ENCODE measurements at places on chromosomes 1 and 21. TPM values are rescaled to one million over a fixed set of nuclear protein-coding genes. Genes with fewer than 3 reads are reported as not detected.
A peak's percentile ranks its signal among the peaks of the same experiment; 100 is the strongest.

- DNase-seq, result peak; percentile 9
These were observed 177.5 kb downstream of the VPS13D start for GRCh38 chr1:12407050-12407961.

DNA sequence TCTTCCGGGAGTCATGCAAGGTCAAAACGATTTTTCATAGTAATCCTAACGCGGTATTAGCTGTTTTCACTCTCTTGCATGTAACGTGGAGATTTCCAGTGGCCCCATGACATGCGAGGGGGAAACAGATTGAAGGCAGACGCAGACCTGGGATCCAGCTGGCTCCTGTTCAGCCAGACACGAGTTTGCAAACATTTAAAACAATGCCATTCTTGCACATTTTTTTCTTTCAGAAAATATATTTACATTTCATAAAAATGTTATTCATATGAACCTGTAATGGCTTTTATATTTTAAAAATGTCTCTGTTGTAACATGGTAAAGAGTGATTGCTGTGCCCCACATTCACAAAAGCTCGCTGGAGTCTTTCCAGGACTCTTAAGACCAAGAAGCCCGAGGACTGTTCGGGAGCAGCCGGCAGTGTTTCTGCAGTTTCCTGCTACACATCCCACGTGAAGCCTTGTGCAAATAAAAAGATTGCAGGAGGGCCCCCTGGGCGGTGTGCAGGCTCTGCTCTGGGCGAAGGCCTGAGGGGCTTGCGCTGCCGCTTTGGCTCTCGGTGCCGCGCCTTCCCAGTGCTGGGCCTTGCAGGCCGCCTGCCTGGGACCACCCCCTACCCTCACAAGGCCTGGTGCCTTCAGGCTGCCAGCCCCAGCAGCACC lies 184.9 kb downstream of the DYRK1A start:
- no peak for DNase-seq

GRCh38 chr1:170521818-170522217 lies 10.1 kb upstream of the GORAB start:
- no peak for DNase-seq

DNA sequence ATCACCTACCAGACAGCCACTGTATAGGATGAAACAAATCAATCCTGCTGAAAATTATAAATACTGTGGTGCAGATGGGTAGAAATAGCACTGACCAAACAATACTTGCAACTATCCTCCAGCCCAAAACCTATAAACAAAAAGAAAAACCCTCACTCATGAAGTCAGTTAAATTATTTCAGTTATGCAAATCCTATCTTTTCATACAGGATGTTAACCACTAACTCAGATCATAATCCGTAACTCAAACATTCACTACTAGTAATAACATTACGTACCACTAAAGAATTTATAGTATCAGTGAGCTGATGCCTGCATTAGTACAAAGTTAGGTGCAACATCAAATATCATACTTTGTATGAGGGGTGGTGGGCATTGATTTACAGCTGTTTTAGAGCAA lies 2.6 kb downstream of the NDC1 start:
- DNase-seq, result no peak

DNA sequence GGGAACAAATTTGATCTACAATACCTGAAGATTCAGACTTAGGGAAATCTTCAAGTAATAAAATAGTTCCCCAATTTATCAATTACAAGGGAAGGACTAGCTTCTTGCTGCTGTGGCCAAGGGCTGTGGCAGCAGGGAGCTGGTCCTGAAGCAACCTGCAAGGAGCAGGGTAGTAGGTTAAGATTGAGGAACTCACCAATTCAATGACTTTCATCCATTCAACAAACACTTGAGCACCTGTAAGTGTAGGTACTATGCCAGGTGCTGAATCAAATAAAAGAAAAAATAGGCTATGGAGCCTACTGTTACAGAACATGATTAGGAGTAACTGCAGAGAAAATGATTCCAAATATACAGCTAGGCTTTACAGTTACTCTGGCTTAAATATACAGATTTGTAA lies 64.2 kb upstream of the RBM34 start:
- DNase-seq, result no peak

DNA sequence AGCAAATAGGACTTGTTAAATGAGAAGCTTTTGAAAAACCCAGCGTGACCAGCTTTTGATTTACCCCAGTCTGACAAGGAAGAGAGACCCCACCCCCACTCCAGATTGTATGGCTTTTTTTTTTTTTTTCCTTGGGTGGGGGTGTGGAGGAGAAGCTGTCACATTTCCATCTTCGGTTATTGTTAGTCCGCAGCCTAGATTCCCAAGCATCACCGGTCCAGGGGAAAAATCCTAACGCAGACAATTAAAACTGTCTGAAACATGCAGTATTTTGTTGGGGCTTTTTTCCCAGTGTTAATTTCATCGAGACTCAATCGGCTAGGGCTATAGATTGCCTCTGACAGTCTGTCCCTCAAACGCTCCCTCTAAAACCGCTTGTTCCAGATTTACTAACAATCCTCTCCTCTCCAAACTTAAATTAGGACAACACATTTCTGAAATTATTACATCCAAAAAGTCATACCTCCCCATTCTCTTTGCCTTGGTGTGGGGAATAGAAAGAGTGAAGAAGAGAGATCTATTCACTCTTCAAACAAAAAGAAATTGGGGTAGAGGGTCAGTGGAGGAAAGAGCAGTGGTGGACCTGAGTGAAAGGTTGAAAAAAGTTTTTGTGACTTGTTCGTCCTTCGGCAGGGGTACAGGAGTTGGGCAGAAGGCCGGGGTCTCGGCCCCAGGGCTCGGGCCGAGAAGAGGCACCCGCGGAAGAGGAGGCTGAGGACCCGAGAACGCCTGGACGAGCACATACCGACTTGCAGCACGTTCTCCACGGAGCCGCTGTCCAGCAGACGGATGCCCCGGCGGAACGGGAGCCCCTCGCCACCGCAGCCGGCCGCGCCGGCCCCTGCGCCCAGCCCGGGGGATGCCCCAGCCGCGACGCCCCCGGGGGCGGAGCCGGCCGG lies 1.1 kb downstream of the ZSWIM5 start:
- DNase-seq, result no peak

DNA sequence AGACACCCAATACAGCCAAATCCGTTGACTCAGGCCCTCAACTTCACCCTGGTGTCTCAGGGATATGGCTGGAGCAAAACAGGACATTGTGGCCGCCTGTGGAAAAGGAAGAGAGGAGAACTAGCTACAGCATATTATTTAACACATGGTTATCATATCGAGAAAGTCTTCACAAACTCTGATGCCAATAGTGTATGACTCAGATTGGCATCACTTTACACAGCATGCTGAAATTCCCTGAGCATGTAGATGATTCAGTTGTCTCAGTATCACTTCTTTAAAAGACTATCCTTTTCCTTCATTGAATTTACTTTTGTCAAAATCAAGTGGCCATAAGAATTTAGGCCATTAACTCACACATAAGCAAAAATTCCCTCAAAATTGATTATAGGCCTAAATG lies 20.1 kb downstream of the HSD3B2 start:
- DNase-seq, result no peak

DNA sequence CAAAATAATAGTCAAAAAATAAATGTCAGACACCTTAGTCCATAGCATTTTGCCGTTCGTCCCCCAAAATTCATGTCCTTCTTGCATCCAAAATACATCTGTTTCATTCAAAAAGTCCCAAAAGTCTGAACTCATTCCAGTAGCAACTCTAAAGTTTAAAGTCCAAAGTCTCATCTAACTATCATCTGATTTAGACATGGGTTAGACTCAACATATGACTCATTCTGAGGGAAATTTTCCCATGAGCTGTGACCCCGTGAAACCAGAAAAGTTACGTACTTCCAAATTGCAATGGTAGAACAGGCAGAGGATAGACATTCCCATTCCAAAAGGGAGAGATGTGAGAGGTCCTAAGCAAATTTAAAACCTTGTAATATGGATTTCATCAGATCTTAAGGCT lies 48.6 kb upstream of the CACHD1 start:
- DNase-seq, result no peak

DNA sequence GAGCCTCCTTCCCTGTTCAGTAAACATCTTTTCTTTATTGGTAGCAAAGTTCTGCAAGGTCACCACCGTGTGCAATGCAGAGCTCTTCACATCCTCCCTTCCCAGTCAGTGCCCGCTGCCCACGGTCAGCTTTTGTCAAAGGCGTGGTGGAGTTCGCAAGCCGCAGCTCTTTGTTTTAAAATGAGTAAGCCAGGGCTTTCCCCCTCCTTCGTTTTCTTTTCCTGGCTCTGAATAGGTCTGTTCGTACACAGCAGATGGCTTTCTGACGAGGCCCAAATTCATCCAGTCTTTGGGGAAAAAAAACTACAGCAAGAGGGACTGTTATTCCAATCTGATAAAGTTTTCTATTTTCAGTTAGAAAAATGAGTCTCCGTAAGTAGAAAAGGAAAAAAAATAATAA lies 153.2 kb downstream of the LRIG2 start:
- DNase-seq, result peak; percentile 27

- no peak for DNase-seq
These were observed 26.6 kb upstream of the COL18A1 start for GRCh38 chr21:45378258-45378966.

- no peak for DNase-seq
These were observed 20.8 kb upstream of the MACF1 start for GRCh38 chr1:39183503-39184353.

GRCh38 chr1:213277036-213277435 lies 226.0 kb downstream of the RPS6KC1 start:
- DNase-seq, result no peak

DNA sequence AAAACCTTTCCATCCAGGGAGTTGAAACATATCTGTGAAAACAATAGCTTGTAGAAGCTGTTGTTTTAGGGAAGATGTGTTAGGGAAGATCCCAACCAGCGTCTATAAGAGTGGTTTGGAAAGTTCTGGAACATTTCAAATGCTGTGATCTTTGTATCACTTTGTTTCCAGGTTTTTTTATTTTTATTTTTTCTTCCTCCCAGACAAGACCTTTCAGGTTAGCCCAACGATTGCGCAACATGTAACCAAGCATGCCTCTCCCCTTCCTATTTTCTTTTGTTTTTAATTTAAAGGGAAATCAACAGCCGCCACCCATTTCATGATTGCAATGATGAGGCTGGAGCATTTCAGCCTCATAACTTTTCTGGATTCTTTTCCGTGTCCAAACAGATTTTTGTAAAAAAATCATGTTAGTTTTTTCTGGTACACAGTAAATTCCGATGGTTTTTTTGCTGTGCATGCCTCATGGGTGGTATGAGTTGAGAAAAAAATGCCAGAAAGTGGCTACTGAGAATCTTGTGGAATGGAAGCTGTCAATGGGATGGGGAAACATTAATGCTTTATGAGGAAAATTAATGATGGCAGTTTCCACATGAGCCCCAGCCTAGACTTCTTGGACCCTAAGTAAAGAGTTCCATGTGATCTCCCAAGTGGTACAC lies 109.3 kb downstream of the RUNX1 start:
- DNase-seq, result no peak

GRCh38 chr1:217482356-217483102 lies 148.4 kb downstream of the GPATCH2 start:
- DNase-seq, result peak; percentile 38

- no peak for DNase-seq
These were observed 5.3 kb downstream of the FTCD start for GRCh38 chr21:46150073-46150472.

- DNase-seq, result no peak
These were observed 886.7 kb upstream of the TMPRSS15 start for GRCh38 chr21:19290328-19290727.

GRCh38 chr1:70552662-70553566 lies 141.8 kb downstream of the CTH start:
- no peak for DNase-seq

DNA sequence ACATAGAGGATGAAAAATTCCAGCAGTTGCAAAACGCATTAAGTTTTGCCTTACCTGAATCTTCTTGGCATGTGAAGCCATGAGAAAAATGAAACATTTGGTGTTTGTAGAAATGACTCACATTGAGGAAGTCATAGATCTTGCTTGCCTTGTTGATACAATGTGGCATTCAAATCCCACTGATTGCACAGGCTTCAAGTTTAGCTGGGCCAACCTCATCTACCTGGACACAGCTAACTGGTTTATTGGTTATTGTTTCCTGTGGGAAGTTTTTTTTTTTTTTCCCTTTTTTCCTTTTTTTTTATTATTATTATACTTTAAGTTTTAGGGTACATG lies 168.9 kb upstream of the C21orf91 start:
- no peak for DNase-seq

DNA sequence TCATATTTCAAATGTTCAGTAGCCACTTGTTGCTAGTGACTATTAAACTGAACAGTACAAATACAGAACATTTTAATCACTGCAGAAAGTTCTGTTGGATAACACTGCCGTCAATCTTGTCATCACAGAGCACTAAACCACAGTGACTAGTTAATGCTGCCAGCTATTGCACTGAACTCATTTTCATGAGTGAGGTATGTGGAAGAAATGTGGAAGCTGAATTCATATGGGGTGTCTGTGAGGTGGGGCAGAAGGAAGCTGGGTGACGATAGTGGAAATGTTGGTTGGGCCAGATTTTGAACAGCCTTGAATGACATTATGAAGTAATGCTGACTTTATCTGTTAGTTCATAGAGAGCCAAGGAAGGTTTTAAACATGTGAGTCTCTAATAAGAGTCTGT lies 49.6 kb downstream of the OSBPL9 start:
- DNase-seq, result no peak

- DNase-seq, result no peak
These were observed 9.6 kb downstream of the IGSF9 start for GRCh38 chr1:159935719-159936272.

GRCh38 chr1:7824701-7825100 lies 28.2 kb downstream of the UTS2 start:
- no peak for DNase-seq

- no peak for DNase-seq
These were observed 104.8 kb upstream of the IPO9 start for GRCh38 chr1:201724039-201724765.

GRCh38 chr1:36323636-36324352 lies at the start of gene EVA1B:
Gene EVA1B (minus strand): TSS chr1:36323645. CDS start chr1:36323037, 608 bp downstream.
- no peak for DNase-seq

The ZFYVE9 gene
- 4.5 TPM for total RNA-seq

The PADI4 gene
- 0.13 TPM for total RNA-seq

The CRTC2 gene
- total RNA-seq, result 59.7 TPM

The TEX38 gene
- total RNA-seq, result not detected

The RWDD3 gene
- 14.2 TPM for total RNA-seq

The CYP4X1 gene
- total RNA-seq, result not detected

The HENMT1 gene
- total RNA-seq, result 8.3 TPM

The KRTAP13-3 gene
- not detected for total RNA-seq

The MTOR gene
- 41.8 TPM for total RNA-seq

The GBP7 gene
- not detected for total RNA-seq

The C1orf185 gene
- total RNA-seq, result not detected

The ALG14 gene
- total RNA-seq, result 4.8 TPM

The RAB25 gene
- 0.36 TPM for total RNA-seq

The AMY1B gene
- not detected for total RNA-seq

Measured in GM12878 (cell line).